ENCODE measurements at places on chromosomes 12 and 14.

- DNase-seq = no peak
These were observed 147.1 kb downstream of the PHLDA1 start for GRCh38 chr12:75884465-75884985.

DNA sequence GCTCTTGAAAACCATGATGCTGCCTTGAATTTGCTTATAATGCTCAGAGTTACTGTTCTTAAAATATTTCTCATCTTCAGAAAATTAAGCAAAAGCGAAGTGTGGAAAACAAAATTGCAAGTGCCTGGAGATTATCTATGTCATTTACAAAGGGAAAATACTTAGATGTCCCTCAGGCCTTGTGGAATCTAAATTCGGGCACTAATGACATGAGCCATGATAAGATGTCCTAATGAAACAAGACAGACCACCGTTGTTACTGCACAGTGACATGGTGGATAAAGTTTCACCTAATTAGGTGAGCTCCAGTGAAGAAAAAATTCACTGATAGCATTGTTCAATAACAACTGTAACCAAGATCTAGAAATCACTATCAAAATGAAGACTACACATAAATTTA, 30.4 kb downstream of the PPP1R13B start:
- DNase-seq = no peak

GRCh38 chr12:49789992-49790391, 38.2 kb downstream of the NCKAP5L start:
- no peak for DNase-seq

- DNase-seq = no peak
These were observed 65.3 kb upstream of the PTPRR start for GRCh38 chr12:70985850-70986249.

GRCh38 chr12:90897316-90897715, 57.7 kb downstream of the CCER1 start:
- DNase-seq = no peak

- no peak for DNase-seq
These were observed 47.8 kb upstream of the MED13L start for GRCh38 chr12:116325336-116325664.

DNA sequence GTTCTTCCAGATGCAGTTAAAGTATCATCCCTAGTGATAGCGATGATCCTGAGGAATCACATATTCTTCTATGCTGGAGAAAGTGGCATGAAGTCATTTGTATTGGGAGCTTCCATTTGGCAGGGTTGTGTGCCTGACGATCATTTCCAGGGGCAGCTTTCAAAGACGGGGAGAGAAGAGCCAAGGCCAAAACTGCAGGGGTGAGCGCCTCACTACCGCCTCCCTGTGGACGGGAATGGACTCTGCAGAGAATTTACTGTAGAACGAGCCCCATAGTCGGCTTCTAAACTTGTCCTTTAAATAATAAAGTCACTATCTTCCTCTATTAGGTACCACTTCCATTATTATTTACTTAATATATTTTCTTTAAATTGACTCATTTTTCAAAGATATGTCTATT, 555.9 kb upstream of the TMEM132C start:
- DNase-seq = no peak
